ENCODE measurements at places on chromosomes 6 and 20. TPM values are rescaled to one million over a fixed set of nuclear protein-coding genes. Genes with fewer than 3 reads are reported as not detected.

Gene MOG
- not detected for total RNA-seq

Gene STK4
- total RNA-seq, result 16.2 TPM

Gene CYP24A1
- total RNA-seq, result 6.3 TPM

Gene TRIM10
- not detected for total RNA-seq

Gene CD40
- 6.2 TPM for total RNA-seq

Gene SAPCD1
- 0.63 TPM for total RNA-seq

Gene PCMTD2
- total RNA-seq, result 22.9 TPM

Gene LST1
- not detected for total RNA-seq

Gene WFDC13
- not detected for total RNA-seq

Gene CST4
- total RNA-seq, result not detected

Gene DEFB132
- total RNA-seq, result not detected

Gene TAAR1
- total RNA-seq, result not detected

Gene RGL2
- total RNA-seq, result 50.0 TPM

Gene NHSL1
- 21.5 TPM for total RNA-seq

Gene PRRT1
- total RNA-seq, result not detected

Gene OR2H2
- not detected for total RNA-seq

Gene MAS1
- not detected for total RNA-seq

Gene TPX2
- total RNA-seq, result 62.2 TPM

Gene HMGN4
- total RNA-seq, result 49.7 TPM

Gene SMIM13
- 8.7 TPM for total RNA-seq

Gene RSPO4
- total RNA-seq, result not detected

Gene TREM2
- total RNA-seq, result 7.9 TPM

Data from airway epithelial cell (primary cell).